ENCODE measurements at places on chromosomes 3 and 15. TPM values are rescaled to one million over a fixed set of nuclear protein-coding genes. Genes with fewer than 3 reads are reported as not detected.
A peak's percentile ranks its signal among the peaks of the same experiment; 100 is the strongest.

DNA sequence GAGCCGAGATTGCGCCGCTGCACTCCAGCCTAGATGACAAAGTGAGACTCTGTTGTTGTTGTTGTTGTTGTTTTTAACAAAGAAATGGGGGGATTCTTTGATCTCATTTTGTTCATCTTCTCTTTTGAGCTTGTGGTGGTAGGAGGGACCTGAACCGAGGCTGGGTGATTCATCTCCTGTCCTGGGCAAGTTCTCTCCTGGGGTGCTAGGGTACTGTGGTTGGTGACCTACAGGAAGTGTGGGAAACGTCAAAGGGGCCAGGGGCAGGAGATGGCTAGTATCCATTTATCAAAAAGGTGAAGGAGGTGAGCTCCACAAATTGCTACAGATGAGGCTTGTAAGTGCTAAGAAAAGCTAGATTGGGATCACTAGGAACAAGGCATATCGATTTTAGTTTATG is 14.3 kb downstream of the PPCDC start:
- no peak for DNase-seq

- peak; percentile 82 for DNase-seq
These were observed at the start of gene TMEM158 for GRCh38 chr3:45226206-45226915. TSS of gene TMEM158 (minus strand) at chr3:45226287. CDS start at chr3:45226027, 260 bp downstream.

DNA sequence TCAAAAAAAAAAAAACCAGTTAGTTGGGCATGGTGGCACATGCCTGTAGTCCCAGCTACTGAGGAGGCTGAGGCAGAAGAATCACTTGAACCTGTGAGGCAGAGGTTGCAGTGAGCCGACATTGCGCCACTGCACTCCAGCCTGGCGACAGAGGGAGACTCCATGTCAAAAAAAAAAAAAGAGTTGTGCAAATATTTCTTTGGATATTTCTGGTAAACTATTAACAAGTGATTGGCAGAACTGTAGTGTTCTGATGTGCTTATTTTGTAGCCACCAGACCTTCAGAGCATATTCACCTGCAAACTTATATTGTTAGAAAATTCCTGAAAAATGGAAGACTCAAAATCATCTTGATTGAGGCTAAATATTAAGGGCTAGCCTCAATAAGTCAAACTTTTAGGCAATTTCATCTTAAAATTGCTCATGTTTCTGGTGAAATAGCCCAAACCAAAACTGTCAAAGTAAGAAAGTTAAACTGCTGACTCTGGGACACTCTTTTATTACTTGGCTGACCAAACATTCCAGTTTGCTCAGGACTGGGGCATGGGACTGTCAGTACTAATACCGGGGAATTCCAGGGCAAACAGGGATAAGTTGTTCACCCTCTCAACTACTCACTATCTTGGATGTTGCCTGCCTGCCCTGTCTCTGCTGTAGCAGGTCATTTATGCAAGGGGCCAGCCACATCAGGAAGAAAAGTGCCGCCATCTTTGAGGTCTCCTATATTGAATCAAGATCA is 37.0 kb downstream of the ABHD2 start:
- DNase-seq = no peak

The SV2B gene
- not detected for total RNA-seq

GRCh38 chr3:84039099-84039498 is 919.7 kb upstream of the CADM2 start:
- no peak for DNase-seq

The LMCD1 gene
- total RNA-seq = not detected

- DNase-seq = no peak
These were observed 115.6 kb downstream of the ADAMTSL3 start for GRCh38 chr15:83769411-83769999.

The IGSF10 gene
- total RNA-seq = not detected

- no peak for DNase-seq
These were observed 19.9 kb downstream of the ZNF710 start for GRCh38 chr15:90020936-90021507.
